Stimulated activated CD8-positive, alpha-beta memory T cell treated with anti-CD3 and anti-CD28 coated beads, Interleukin-12 subunit alpha, Interleukin-12 subunit beta, amount 100 ng/mL, for 4 hours (primary cell): ENCODE measurements at places on chromosomes 1 and 21.

DNA sequence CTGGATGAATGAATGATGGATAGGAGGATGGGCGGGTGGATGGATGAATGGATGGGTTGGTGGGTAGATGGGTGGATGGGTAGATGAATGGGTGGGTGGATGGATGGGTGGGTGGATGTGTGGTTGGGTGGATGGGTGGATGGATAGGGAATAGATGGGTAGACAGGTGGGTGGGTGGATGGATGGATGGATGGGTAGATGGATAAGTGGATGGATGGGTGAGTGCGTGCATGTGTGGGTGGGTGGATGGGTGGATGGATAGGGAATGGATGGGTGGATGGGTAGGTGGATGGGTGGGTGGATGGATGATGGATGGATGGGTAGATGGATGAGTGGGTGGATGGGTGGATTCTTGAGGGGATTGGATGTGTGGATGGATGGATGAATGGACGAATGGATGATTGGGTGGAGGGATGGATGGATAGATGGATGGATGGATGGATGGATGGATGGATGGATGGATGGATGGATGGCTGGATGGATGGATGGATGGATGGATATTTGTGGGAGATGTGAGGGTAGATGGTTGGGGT is 68.7 kb downstream of the SDC3 start:
- no peak for DNase-seq

- no peak for DNase-seq
These were observed 60.8 kb upstream of the F3 start for GRCh38 chr1:94602316-94602715.

- DNase-seq: no peak
These were observed 117.0 kb downstream of the NAV1 start for GRCh38 chr1:201655910-201656309.

DNA sequence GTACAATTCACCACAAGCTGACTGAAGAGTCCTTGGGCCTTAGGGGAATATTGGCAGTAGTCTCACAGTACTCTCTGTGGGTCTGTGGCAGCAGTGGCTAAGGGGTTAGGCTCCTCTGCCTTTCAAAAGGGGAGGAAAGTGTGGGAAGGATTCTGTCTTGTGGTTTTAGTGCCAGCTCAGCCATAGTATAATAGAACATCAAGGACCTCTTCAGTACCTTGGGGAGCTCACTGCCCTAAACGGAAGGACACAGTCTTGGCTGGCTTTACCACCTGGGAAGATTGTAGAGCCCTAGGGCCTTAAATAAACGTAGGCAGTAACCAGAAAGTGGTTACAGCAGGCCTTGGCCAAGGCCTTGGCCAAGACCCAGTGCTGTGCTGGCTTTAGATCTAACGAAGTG is 265.7 kb downstream of the COL11A1 start:
- no peak for DNase-seq

- DNase-seq: no peak
These were observed 27.3 kb upstream of the THEM4 start for GRCh38 chr1:151936653-151937052.

- DNase-seq: no peak
These were observed 5.0 kb downstream of the SDF4 start for GRCh38 chr1:1226566-1227362.

- no peak for DNase-seq
These were observed 149.2 kb downstream of the BEND5 start for GRCh38 chr1:48627486-48627885.

DNA sequence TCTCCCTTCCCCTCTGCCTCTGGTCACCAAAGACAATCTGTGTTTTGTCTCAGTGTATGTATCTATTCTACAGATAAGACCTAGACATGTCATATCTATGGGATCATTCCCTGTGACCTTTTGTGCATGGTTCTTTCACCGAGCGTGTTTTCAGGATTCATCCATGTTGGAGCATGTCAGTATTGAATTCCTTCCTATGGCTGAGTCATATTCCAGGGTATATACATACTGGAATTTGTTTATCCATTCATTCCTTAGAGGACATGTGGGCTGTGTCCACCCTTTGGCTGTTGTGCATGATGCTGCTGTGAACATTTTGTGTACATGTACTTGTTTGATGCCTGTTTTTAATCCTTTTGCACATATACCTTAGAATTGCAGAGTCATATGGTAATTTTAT is 69.9 kb downstream of the NFASC start:
- DNase-seq: no peak

DNA sequence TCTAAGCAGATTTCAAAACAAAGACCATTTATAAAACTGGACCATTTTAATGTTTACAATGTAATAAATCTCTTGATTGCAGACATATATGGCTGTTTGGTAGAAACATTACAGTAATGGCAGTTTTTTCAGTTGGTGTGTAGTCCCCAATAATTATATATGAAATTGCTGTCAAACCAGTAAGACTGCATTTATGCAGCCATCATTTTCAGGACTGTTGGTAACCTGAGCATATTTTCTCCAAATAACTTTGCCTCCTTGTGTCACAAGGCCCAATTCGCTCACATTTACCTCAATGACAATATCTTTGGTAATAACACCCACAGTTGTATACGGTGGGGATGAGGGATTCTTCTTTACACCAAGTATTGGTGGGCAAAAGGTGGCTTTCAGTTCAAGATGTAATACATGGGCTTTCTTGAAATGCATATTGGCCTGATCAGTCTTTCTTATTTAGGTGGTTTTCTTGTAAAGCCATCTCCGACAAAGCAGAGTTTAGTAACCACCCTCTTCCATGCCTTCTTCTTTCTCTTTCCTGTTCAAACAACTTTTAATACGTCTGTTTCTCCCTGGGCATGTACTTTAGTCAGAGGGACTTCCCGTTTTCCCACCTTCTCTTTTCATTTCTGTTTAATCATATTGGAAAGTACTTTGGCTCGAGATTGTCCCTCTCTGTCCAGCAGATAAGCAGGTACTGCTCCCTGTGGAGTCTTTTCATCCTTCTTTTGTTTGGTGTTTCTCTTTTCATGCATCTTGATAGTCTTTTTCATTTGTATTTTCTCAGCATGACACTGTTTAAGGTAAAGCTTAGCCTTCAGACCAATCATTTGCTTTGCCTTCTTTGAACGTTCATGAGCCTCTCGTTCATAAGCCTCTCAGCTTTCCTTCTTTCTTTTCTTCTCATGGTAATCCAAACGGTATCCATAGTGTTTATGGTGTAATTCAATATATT is 30.4 kb downstream of the ATP2B4 start:
- no peak for DNase-seq

DNA sequence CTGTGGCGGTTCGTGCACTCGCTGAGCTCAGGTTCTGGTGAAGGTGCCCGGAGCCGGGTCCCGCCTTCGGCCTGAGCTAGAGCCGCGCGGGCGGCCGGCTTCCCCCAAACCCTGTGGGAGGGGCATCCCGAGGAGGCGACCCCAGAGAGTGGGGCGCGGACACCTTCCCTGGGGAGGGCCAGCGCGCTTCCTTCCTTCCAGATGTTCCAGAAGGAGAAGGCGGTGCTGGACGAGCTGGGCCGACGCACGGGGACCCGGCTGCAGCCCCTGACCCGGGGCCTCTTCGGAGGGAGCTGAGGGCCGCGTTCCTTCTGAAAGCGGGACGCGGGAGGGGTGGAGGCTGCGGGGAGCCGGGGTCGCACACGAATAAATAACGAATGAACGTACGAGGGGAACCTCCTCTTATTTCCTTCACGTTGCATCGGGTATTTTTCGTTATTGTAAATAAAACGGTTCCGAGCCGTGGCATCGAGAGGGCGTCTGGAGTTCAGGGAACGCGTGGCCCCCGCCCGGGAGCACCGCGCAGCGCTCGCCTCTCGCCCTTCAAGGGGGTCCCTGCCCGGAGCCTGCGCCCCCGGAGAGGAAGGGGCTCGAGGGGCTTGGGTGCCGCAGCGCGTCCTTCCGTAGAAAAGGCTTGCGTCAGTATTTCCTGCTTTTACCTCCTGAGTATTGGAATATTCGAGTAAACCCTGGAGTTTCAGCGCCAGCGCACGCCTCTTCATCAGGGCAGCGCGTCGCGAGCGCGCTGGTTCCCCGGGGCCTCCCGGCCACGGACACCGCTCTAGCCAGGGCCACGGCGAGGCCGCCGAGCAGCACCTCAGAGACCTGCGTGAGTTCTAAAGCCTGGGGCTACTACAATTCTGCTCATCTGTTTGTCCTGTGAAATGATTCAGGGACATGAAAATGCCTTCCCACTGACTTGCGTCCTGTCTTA is 11.5 kb downstream of the YBEY start:
- no peak for DNase-seq

DNA sequence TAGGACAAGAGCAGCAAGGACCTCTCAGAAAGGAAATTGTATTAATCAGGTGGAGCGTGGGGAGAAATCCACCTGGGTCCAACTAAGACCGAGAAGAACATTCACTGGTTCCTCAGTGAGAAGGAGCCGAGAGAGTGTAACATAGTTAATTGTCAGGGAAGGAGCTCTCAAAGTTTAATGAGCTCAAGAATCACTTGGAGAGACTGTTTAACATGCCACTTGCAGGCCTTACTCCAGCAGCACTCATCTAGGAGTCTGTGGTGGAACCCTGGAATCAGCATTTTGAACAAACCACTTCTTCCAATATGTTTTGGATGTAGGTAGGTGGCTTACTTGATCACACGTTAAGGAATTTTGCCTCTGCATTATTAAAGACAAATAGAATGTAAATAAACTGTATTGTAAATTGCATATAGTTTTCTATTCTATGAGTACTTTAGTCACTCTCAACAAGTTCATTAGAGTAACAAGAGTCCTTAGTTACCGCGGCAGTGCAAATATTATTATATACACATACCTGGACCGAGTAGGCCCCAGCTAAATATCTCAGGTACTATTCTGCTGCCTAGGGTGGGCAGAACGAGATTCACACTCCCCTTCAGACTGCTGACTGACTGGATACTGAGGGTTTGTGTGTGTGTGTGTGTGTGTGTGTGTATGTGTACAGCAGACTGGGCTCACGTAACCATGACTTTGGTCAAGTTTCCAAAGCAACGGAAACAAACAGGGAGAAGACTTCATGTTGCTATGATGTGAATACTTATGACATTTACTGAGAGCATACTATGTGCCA is 203.2 kb upstream of the USP24 start:
- no peak for DNase-seq

DNA sequence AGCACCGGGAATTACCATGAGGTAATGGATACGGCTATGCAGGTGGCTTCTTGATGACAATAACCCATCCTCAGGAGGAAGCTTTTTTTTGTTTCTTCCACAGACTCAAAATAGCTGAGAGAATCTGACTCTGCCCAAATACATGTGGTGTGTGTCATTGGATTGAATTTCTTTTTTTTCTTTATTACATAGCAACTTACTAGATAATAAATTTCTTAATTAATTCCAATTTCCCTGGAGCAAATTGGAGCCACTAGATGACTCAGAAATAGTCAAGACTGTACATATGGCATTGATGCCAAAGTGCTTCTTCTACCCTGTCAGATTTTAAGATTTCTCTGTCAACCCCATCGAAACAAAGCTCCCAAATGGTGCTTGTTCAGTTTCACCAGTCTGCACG is 42.7 kb downstream of the L1TD1 start:
- no peak for DNase-seq

DNA sequence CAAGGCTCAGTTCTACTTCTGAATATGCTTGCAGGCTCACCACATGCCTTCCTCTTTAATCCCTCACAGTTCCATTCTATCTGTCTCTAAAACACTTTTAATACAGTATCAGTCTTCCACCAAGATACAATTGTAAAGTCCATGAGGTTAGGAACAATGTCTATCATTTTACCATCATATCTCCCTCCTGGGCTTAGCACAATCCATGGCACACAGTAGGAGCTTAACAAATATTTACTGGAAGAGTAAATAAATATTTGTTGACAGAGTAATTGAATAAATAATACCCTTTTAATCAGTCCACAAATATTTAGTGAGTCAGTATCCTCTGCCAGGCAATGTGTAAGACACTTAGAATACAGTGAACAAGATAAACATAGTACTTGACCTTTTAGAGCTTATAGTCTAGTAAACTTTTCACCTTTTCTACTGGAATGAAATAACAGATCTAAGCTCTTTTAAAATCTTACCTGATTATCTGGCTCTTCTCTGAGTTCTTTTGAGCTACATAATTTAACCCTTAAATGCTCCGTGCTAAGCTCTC is 12.7 kb upstream of the GADD45A start:
- no peak for DNase-seq
